Hindlimb muscle (tissue), 1 donor: ENCODE measurements at places on chromosomes 16 and 17.

DNA sequence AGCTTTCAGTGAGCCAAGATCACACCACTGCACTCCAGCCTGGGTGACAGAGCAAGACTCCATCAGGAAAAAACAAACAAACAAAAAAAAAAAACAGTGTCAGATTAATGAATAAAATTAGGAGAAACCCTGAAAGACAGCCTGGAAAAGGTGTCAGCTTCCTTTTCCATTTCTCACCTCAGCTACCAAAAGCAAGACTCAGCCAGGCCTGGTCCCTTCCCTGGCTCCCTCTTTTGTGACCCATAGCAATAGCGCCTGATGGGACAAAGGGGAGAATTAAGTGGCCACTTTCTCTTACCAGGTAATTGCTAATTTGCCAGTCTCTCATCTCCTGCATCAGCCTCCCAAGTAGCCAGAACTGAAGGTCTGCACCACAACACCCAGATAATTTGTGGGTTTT lies 3.9 kb upstream of the THRA start:
- no peak for DNase-seq

- DNase-seq, result no peak
Observed at GRCh38 chr16:22250522-22250921, 44.4 kb downstream of the EEF2K start.

DNA sequence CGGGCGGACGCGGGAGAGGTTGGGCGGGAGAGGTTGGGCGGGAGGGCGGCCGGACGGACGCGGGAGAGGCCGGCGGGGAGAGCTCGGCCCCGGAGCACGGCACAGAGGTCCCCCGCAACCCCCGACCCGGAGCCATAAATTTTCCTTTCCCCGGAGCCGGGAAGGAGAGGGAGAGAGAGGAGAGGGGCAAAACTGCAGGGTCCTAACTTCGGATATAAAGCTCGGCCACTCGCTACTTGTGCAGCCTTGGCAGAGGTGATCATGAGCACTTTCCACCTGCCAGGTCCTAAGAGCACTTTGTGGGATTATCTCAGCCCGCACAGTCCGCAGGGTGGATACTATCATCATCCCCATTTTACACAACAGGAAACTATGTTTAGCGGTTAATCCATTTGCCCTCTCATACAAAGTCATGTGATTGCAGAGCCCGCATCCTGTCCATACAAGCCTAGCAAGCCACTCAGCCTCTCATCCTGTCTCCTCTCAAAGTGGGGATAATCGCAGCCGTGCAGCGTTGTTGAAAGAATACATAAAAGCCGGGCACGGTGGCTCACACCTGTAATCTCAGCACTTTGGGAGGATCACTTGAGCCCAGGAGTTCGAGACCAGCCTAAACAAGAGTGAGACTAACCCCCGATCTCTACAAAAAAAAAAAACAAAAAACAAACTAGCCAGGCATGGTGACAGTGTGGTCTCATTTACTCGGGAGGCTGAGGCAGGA lies 780 bp upstream of the DCAKD start:
- DNase-seq, result peak; percentile 46

- DNase-seq, result no peak
Observed at GRCh38 chr16:57388359-57389086, 16.0 kb upstream of the CCL17 start.

- no peak for DNase-seq
Observed at GRCh38 chr16:25014500-25015147, 545 bp downstream of the ARHGAP17 start.

- peak; percentile 40 for DNase-seq
Observed at GRCh38 chr17:72560303-72561247, 439.8 kb downstream of the SOX9 start.

GRCh38 chr16:68242926-68243858 lies 2.0 kb upstream of the PLA2G15 start:
- DNase-seq, result no peak

DNA sequence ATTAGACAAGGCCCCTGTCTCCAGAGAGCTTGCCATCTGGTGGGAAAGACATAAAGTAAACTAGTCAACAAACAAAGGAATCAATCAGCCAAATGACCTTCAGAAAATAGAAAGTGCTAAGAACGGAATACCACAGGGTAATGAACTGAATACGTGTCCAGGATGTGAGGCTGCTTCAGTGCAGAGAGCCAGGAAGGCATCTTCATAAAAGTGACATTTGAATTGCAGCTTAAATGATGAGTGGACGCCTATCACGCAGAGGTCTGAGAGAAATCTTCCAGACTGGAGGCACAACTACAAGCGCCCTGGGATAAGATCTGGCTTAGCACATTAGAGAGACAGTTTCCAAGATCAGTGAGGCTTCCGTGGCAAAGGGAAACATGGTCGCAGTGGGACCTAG lies 574.1 kb upstream of the CDH8 start:
- DNase-seq, result no peak

GRCh38 chr16:86595983-86596605 lies 17.7 kb downstream of the FOXL1 start:
- no peak for DNase-seq

GRCh38 chr17:81285894-81286293 lies 9.2 kb downstream of the SLC38A10 start:
- no peak for DNase-seq

GRCh38 chr16:11224894-11225676 lies 30.9 kb downstream of the SOCS1 start:
- no peak for DNase-seq

DNA sequence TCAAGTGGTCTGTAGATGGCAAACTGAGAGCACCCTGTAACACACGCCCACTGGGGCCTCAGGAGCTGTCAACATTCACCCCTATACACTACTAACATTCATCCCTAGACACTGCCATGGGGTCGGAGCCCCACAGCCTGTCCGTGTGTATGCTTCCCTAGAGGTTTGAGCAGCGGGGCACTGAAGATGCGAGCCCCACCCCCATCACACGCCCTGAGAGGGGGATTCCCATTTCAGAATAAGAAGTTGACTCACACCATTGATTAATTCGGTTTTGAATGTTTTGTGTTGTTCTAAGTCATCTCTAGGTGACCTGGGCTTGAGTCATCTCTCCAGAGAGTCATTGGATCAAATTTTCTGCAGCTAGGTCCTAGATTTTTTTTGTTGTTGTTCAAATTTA lies 37.3 kb upstream of the MMD start:
- DNase-seq, result no peak

- DNase-seq, result no peak
Observed at GRCh38 chr17:8015957-8016631, 13.7 kb downstream of the GUCY2D start.

- DNase-seq, result no peak
Observed at GRCh38 chr17:21397341-21398190, 21.4 kb downstream of the KCNJ12 start.

- no peak for DNase-seq
Observed at GRCh38 chr16:81029930-81030604, 5.6 kb upstream of the ATMIN start.

GRCh38 chr16:56931271-56931891 lies 561 bp upstream of the HERPUD1 start:
- DNase-seq, result no peak

DNA sequence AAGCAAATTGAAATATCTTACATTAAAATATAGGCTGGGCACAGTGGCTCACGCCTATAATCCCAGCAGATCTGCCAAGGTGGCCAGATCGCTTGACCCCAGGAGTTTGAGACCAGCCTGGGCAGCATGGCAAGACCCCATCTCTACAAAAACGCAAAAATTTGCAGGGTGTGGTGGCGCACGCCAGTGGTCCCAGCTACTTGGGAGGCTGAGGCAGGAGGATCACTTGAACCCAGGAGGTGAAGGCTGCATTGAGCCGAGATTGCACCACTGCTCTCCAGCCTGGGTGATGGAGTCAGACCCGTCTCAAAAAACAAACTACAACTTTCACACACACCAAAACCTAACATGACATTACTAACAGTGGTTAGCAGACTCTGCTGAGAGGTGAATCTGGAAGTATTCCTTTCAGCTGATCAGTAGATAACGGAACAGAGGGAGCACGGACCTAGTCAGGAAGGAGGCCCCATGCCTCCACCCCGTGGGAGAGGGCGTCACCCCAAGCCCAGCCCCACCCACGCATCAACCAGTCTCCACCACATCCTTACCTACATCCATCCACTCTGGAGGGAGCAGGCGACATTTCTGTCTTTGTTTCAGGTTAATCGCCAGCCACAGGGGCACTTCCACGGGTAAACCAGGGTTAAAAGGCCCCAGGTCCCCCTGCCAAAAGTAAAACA lies 1.7 kb downstream of the GINS2 start:
- DNase-seq, result no peak

DNA sequence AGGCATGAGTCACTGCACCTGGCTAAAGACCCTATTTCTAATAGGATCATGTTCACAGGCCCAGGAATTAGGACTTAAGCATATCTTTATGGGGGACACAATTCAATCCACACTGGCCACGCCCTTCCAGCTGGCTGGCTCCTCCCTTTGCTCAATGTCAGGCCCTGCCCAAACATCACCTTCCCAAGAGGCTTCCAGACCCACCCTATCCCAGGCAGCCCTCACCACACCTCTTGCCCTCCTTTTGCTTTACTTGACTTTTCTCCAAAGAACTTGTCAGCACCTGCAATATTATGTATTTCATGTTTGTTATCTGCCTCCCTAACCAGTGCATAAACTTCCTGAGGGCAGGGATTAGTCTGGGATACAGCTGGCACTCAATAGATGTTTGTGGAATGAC lies 109.6 kb upstream of the CDH5 start:
- no peak for DNase-seq

DNA sequence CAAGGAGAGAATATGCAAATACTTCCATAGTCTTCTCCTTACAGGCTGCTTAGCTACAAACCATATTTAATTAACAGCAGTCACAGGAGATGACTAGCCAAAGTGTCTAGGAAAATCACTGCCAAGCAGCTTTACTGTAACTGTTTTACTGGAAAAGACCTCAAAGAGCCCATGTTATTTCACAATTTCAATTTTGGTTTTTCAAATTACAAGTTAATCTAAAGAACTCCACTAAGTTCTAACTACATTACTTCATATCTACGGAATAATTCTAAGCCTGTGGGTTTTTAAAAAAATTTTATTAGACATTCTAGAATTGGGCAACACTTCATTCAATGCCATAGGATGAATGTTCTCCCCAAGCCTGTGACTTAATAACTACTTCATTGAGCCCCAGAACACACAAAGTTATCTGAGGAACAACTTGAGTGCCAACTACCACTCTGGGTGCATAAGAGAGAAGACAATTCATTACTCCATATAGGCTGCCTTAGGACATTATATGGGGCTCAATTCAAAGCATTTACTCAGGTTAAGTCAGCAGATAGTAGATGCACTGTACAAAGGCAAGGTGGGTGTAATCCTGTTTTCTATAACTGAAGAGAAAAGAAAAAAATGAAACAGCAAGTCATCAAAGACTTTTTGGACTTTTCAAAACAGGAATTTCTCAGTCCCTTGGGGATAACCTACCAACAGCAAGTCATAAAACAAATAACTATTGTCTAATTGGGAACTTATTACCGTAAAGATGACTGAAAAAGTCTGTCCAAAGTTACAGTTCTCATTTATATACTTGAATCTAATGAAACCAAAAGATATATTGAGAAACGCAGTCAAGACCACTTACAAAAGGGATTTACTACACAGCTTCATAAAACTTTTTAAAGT lies 33.0 kb downstream of the STAT3 start:
- no peak for DNase-seq

GRCh38 chr17:76241204-76241538 lies 878 bp upstream of the RNF157 start:
- DNase-seq, result no peak

DNA sequence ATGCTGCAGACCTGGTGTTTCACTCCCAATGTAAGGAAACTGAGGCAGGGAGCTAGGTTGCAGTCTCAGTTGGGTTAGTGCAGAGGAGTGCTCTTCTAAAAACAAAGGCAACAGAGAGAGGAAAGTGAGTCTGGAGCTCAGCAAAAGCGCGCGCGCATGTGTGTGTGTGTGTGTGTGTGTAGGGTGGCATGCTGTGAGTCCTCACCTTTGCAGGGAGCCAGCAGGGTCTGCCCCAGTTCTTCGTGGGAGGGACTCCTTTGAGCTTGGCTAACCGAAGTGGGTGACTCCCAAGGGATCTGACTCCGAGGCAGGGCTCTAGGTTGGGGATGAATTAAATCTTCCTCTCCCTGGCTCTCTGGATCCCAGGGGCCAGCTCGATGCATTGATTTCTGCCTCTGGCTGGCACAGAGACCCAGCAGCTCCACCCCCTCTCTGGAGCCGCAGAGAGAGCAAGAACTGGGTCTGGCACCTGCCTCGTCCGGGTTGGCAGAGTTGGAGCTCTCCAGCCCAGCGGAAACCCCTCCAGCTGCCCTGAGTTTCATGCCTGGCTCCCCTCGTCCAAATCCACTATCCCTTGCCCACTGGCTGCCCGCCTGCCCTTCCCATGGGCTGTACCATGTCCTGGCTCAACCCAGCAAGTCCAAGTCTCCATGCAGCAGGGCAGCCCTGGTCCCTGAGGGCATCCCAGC lies 1.3 kb upstream of the BTBD17 start:
- no peak for DNase-seq

GRCh38 chr17:13323990-13324389 lies 277.7 kb downstream of the HS3ST3A1 start:
- DNase-seq, result no peak

DNA sequence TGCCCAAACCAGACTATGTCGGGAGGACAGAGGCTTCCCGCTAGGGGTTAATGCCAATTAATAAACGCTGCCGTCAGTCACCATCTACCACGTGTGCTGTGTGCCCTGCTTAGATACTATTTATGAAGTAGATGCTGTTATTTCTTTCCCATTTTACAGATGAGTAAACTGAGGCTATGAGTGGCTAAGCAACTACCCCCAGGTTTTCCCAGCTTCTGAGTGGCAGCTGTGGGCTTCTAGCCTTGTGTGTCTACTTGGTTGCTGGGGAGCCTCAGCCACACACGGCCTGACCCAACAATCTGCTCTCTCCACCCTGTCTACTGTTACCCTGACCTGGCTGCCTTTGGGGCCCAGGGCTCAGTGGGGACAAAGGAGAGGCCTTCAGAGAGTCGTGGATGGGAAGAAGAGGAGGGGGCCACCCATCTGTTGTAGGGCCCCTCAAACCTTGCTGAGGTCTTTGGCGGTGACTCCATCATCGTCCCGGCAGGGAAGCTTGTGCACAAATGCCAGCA lies 7.1 kb downstream of the GIT1 start:
- no peak for DNase-seq

DNA sequence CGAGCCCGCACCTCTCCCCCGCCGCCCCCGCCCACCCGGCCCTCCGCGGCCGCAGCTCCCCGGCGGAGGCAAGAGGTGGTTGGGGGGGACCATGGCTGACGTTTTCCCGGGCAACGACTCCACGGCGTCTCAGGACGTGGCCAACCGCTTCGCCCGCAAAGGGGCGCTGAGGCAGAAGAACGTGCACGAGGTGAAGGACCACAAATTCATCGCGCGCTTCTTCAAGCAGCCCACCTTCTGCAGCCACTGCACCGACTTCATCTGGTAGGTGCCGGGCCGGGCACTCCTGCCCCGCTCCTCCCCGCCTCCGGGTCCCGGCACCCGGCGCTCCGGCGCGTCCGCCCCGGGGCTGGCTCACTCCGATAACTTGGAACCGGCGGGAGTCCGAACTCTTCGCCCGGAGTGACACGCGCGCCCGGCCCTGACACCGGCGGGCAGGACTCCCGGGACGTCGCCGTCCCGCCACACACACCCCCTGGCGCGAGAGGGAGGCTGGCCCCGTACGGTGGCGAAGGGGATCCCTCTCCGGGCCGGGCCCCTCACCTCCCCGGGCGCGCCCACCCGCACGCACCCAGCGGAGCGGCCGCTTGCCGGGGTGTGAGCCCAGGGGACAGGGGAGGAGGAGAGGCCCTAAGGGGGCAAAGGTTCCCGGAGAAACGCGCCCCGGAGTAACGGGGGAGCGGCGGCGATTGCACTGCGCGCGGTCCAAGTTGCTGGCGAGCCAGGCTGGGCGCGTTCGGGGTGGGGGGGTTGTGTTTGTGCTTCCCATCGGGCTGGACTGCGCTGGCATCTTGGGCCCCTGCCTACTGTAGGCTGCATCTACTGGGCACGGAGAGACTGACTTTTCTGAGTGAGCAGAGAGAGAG lies 581 bp downstream of the PRKCA start:
- DNase-seq, result peak; percentile 48
